ENCODE measurements at places on chromosomes 6 and 20. TPM values are rescaled to one million over a fixed set of nuclear protein-coding genes. Genes with fewer than 3 reads are reported as not detected.

EDN1 gene
- 0.22 TPM for total RNA-seq

OR2H2 gene
- total RNA-seq: not detected

DNA sequence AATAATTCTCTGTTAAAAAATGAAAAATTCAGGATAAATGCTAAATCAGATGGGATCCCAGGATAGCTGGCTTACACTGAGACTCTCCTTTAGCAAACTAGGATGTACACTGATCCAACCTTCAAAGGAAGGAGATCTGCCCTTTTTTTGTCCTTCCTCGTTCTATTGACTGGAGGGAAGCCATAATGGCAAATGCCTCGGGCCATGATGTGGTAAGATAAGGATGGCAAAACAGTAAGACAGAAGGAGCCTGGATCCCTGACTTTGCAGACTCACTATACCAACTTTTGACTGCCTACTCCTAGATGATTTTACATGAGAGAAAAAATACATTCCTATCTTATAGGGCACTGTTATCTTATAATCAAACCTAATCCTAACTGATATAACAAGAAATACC, 156.9 kb upstream of the BEND3 start:
- H3K4me3 ChIP-seq: no peak overlapping the region
- no peaks in the 10 kb centered on the region for H3K27me3 ChIP-seq
- no peaks in the 10 kb centered on the region for H3K4me1 ChIP-seq
- H3K27ac ChIP-seq: no peak overlapping the region
- no peak for DNase-seq

DNA sequence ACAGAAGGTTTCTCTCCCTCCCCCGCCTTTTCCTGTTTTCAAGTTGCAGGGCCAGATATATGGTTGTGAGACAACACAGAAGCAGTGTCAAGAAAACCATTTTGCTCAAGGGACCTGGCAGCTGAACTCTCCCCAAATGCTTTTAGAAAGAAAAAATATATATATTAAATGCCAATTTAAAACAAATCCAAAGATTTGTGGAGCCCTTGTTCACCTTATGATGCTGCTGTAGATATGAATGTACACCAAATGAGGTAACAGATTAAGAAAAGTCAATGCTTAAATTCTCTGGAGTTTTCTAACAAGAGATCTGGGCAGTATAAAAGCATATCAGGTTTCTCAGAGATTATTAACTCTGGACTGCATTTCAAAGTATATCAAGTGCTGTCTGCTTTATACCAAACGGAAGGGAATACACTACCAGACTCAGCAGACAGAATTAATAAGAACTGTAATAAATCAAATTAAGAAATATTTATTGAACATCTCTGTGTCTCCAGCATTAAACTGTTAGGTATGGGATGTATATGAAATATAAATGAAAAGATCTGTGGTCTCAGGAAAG, 357.5 kb downstream of the HDGFL1 start:
- no peak overlapping the region for H3K4me3 ChIP-seq
- H3K36me3 ChIP-seq: no peaks in the 10 kb centered on the region
- H3K4me1 ChIP-seq: no peaks in the 10 kb centered on the region
- H3K27ac ChIP-seq: no peak overlapping the region
- DNase-seq: no peak
- no peaks in the 10 kb centered on the region for H3K27me3 ChIP-seq

DNA sequence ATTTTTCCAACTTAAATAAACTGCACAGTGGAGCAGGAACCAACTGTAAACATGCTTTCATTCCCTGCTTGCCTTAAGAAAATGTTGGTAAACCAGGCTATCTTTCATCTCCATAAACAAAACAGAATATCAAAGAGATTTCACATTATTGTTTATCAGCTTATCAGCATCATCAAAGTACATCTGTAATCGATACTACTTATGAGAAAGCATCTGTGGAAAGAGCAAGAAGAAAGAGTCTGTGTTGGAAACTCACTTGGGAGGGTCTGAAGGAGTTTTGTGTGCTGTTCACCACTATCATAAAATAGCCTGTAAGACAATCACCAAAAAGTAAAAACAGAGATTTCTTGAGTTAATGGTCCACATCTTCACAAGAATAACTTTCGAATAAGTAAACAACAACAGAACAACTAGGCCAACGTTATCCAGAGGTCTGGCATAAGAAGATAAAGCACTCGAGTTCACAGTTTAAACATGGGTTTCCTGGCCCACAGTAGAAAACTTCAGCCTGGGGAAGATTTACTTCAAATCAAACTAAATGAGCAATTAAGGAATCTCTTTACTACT, 47.9 kb downstream of the EPB41L2 start:
- no peaks in the 10 kb centered on the region for H3K4me1 ChIP-seq
- no peaks in the 10 kb centered on the region for H3K36me3 ChIP-seq
- H3K27me3 ChIP-seq: no peaks in the 10 kb centered on the region

DNA sequence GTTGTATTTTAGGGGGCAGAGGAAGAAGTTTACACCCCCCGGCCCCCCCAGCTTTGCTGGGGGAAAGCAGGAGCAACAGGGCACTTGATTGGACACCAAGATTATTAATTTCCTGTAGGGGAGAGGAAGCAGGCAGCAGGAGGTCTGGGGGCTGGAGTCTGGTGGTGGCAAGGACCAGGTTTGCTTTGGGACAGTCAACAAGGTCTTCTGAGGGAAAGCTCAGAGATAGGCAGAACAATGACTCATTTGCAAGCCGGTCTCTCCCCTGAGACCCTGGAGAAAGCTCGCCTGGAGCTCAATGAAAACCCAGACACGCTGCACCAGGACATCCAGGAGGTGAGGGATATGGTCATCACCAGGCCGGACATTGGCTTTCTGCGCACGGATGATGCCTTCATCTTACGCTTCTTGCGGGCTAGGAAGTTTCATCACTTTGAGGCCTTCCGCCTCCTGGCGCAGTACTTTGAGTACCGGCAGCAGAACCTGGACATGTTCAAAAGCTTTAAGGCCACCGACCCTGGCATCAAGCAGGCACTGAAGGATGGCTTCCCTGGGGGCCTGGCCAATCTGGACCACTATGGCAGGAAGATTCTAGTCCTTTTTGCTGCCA, 1.6 kb downstream of the CLVS2 start:
- no peak overlapping the region for H3K4me3 ChIP-seq
- DNase-seq: no peak
- peaks cover 25% of the 10 kb centered on the region for H3K27me3 ChIP-seq
- no peaks in the 10 kb centered on the region for H3K36me3 ChIP-seq

DNA sequence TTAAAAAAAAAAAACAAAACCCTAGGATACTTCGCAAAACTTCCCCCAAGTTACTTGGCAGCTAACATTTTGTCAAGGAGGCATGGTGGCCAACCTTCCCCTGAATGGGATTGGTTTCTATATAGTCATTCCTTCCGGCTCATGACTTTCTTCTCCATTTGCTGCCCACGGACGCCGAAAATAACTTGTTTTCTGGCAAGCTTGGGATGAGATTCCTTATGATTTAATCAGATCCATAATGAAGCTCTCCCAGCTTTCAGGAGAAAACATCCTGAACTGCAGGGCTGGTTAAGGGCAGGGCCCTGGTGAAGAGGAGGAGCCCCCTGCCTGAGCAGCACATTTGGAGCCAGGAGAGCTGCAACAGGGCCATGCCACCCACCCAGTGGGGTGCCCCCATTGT, 49.9 kb downstream of the PPP1R16B start:
- DNase-seq: no peak
- no peak overlapping the region for H3K27ac ChIP-seq

DNA sequence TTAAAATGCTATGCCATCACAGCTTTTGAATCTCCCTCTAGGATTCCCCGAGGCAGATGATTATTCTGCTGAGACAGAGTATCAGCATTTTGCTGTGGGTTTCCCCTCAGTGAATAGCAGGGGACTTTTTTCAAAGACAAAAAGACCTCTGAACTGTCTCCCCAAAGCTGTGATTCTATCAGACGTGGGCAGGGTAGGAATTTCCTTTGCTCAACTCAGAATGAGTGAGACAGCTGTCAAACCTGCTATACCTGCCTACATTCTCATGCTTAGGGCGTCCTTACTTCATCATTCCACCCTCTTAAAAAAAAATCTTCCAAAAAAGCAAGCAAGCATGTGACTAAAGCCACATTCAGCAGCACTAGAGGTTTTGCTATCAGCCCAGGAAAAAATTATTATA, 147.6 kb upstream of the FAM83B start:
- DNase-seq: no peak
- no peaks in the 10 kb centered on the region for H3K4me1 ChIP-seq
- H3K27me3 ChIP-seq: no peaks in the 10 kb centered on the region
- no peaks in the 10 kb centered on the region for H3K36me3 ChIP-seq
- no peak overlapping the region for H3K27ac ChIP-seq
- no peak overlapping the region for H3K4me3 ChIP-seq

- H3K4me1 ChIP-seq: no peaks in the 10 kb centered on the region
- H3K36me3 ChIP-seq: no peaks in the 10 kb centered on the region
- H3K4me3 ChIP-seq: no peak overlapping the region
- H3K27me3 ChIP-seq: no peaks in the 10 kb centered on the region
- no peak overlapping the region for H3K27ac ChIP-seq
Measured at GRCh38 chr6:130204322-130204721, 18.4 kb downstream of the SAMD3 start.

DNA sequence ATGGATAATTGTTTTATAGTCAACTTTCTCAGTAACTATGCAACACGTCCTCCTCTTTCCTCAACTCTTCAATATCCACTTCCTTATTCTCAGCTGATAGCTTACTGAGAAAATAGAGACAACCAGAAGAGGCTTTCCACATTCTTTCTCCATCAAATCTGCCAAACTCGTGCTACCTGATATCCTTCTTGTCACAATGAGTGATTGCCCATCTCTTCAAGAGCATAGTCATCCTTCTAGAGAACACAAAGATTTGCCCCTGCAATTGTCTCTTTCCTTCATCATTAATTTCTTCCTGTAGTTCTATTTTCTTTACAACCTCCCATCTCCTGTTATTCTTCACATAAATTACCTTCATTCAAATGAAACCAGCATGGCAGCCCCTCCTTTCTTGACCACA, 75.9 kb upstream of the RGS17 start:
- DNase-seq: no peak
- H3K4me3 ChIP-seq: no peak overlapping the region
- H3K36me3 ChIP-seq: no peaks in the 10 kb centered on the region
- H3K4me1 ChIP-seq: no peaks in the 10 kb centered on the region

DNA sequence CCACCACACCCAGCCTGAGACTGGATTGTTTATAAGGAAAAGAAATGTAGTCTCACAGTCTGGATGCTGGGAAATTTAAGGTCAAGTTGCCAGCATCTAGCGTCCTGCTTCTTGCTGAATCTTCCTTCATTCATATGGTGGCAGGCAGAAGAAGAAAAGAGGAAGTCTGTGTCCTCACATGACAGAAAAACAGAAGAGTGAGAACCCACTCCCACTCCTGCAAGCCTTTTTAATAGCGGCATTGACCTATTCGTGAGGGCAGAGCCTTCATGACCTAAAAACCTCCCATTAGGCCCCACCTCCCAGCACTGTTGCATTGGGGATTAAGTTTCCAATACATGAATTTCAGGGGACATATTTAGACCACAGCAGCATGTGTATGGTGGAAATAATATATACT, 160.8 kb upstream of the BMP2 start:
- H3K4me3 ChIP-seq: no peak overlapping the region
- H3K36me3 ChIP-seq: no peaks in the 10 kb centered on the region
- no peak for DNase-seq
- H3K27ac ChIP-seq: no peak overlapping the region
- no peaks in the 10 kb centered on the region for H3K27me3 ChIP-seq
- no peaks in the 10 kb centered on the region for H3K4me1 ChIP-seq

DNA sequence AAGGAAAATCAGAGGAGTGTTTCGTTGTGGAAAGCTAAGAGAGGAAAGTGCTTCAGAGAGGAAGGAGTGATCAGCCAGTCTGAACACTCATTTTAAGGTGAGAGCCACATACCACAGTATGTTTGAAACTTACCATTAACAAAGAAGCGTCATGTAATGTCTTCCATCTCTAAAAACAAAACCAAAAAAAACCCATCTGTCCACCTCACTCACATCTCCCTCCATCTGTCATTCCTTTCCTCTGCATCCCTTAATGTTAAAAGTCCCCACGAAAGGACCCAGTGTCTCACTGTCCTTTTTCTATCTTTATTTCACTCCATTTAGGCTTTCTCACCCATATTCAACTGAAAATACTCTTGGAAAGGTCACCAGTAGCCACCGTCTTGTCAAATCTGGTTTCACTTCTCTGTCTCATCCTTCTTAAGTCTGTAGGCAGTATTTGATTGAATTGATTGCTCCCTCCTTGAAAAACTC, 59.4 kb upstream of the GNRH2 start:
- H3K4me3 ChIP-seq: no peak overlapping the region
- no peak for DNase-seq
- peaks cover 18% of the 10 kb centered on the region for H3K4me1 ChIP-seq
- H3K27me3 ChIP-seq: no peaks in the 10 kb centered on the region
